Fibroblast of skin of back (primary cell): ENCODE measurements at places on chromosomes 5 and 9.
A peak's percentile ranks its signal among the peaks of the same experiment; 100 is the strongest.

- no peak for DNase-seq
These were observed 49.9 kb upstream of the PPP2CA start for GRCh38 chr5:134275822-134276221.

DNA sequence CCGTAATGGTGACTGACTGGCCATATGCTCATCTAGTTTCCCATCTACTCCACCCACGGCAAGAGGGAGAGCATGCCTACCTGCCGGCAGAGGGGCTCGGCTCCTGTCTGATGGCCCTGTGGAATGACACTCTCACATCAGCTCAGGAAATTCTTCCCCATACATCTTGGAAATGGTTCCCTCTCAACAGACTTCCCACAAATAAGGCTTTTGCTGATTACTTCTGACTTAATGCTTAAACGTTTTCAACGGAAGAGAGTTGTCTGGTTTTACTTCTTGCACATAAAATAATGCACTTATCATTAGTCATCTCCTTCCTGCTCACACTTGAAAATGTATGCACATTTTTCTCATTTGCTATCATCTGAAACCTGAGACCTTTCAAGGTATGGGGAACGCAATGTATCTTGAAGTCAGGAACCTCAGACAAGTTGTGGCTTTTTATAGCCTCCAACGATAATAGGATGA is 129.5 kb downstream of the TTLL11 start:
- peak; percentile 88 for DNase-seq

DNA sequence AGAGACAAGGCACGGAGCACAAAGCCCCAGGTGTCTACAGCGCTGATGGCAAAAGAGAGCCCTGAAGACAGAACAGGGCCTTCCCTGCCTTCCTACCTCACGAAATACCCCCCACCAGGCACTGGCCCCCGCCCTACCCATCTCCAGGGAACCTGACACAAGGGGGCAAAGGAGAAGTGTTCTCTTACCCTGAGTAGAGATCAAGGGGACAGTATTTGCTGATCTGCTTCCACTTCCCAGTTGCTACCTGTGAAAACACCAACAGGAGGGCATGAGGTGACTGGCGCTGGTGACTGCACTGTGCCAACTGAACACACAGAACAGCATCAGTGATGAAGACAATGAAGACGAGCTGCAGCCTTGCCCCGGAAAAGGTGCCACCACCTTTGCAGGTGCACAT is 27.4 kb downstream of the IPPK start:
- DNase-seq = no peak

DNA sequence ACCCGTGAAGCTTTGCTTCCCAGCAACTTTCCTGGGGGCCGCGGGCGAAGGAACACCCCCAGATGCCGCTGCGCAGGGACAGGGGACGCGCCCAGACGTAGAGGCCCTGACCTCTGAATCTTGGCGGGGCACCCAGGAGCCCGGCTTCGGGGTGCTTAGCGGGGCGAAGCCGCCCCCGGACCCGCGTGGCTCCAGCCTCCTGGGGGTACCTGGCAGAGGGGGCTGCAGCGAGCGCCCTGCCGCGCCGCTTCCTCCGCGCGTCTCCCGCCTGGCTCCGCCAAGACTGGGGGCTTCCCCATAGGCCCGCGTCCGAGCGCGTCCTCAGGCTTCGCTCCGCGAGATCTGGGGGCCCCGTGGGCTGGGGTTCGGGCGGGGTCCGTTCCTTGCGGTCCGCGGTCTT is 23.0 kb upstream of the ZNF782 start:
- no peak for DNase-seq

DNA sequence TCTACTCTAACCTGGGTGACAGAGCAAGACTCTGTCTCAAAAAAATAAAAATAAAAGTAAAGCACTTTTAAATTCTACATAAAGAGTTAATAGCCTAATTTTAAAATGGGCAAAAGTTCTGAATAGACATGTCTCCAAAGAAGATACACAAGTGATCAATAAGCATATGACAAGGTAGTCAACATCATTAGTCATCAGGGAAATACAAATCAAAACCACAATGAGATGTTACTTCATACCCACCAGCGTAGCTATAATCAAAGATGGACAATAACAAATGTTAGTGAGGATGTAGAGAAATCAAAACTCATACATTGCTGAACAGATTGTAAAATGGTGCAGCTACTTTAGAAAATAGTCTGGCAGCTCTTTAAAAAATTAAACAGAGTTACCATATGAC is 64.1 kb downstream of the IQGAP2 start:
- DNase-seq = no peak

- DNase-seq = no peak
These were observed 269.0 kb downstream of the GADD45G start for GRCh38 chr9:89873801-89874200.

- DNase-seq = no peak
These were observed 17.3 kb downstream of the CSF1R start for GRCh38 chr5:150068961-150069645.

DNA sequence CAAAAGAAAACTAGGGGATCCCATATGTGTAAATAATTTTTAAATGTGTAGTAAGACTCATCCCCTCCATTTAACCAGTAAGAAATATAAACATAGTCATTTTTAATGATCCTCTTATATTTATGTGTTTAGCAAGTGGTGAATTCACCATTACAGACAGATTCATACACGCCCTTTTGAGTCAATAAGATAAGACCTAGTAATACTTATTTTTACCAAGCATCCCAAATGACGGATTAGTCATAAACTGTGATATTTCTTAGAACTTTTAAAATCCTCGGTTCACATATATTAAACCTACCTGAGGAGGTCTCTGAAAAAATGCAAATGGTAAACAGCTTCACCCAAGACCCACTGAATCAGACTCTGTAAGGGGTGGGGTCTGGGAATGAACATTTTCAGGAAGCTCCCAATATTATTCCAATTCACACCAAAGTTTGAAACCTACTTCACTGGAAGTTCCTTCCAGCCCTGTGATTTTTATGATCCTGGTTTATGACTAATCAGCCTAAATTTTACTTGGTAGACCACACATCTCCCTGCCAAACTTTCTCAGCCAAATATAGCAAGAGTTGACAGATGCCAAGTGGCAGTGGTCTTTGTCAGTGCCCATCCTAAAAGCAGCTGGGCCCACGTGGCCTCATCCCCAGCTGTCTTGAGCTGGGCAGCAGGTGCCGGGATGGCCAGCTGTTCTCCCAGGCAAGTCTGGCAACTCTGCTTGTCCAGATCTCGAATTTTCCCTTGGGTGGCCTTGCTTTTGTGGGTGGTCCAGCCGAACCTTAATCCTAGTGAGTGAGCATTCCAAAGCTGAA is 559.0 kb upstream of the RGMB start:
- peak; percentile 77 for DNase-seq

DNA sequence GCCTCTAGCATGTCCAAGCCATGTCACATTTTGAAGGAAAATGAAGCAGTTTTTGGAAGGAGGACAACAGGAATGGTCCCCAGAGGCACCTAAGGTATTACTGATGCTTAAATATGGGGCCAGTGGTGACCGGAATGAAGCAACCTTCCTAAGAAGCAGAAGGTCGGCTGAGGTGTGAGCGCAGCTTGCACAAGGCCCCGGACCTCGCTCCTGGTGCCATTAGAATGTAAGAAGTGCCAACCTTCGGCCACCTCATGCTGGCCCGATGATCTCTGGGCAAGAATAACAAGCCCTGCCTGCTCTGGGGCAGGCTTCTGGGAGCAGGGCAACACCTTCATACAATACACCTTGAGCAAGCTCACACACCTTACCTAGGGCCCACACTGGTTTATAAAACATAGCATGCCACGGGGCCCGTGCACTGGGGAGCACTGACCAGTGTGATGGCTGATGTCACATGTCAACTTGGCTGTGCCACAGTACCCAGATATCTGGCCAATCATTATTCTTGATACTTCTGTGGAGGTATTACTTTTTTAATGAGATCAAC is 21.9 kb downstream of the SEMA4D start:
- no peak for DNase-seq

DNA sequence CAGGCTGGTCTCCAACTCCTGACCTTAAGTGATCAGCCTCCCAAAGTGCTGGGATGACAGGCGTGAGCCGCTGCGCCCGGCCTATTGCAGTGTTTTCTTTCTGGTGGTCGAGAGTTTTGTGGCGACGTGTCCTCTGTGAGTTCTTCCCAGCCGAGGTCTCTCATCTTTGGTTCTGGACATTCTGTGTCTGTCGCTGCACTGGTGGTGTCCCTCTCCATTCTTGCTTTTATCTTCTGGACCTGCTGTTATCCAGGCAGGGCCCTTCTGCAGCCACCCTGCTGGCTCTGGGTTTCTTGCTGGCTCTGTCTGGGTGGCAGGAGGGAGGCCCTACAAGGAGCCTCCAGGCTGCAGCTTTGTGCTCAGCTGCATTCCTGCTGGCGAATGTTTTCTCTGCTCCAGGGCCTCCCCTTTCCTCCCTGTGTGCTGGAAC is 49.1 kb upstream of the EXOC3 start:
- peak; percentile 67 for DNase-seq

DNA sequence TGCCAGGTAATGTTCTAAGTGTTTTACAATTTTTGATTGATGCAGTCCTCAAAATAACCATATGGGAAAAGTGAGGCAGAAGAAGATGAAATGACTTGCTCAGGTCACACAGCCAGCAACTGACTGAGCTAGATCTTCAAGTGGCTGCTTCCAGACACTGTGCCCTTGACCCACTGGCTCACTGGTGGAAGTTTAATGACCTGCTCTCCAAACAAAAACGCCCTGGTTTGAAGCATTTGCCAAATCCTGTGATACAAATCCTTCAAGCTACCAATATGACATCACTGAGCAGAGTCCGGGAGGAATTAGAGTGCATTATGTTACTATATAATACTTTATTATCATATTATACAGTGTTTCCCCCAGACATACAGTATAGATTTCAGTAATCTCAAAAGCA is 459.4 kb downstream of the GADD45G start:
- no peak for DNase-seq

GRCh38 chr5:123429993-123430392 is 6.8 kb upstream of the CEP120 start:
- DNase-seq = peak; percentile 85

- peak; percentile 71 for DNase-seq
These were observed 48.2 kb upstream of the RPL26L1 start for GRCh38 chr5:172910828-172911627.

DNA sequence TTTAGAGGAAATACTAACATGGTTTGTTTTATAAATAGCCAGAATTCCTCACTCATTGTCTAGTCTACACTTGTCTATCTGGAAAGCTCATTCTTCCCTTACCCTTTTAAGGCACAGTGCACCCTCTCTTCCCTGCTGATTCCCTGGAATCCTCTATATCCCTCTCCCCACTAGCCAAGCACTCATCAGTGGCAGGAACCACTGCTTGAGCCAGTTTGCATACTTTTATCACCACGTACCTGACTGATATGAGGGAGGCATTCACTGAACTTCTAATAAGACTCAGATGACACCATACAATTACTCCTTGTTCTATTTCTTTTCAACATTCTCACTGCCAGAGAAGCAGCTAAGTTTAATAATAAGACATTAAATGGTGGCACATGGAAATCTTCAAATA is 134.9 kb downstream of the EFNA5 start:
- DNase-seq = no peak
